ENCODE measurements at places on chromosomes 1 and 21.

GRCh38 chr1:45403718-45404117, 63.5 kb upstream of the MUTYH start:
- no peak for DNase-seq

DNA sequence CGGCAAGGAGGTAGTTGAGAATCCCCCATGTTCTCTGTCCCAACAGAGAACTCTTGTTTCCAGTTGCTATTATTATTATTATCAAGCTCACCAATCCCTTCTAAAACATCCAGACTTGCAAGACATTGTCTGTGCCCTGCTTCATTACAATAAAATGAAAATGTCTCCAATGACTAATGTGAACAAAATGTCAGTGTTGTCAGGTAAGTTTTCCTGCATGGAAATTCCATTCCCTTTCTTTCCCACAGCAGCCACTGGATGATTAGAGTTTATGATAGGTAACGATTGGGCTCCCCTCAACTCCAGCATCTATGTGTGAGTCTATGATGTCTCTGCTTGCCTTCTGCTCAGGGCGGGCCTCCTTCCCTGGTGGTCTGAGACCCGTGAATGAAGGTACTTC, 8.9 kb upstream of the DYRK1A start:
- no peak for DNase-seq

GRCh38 chr1:104765085-104765484, 1015.4 kb downstream of the AMY1C start:
- DNase-seq, result no peak

DNA sequence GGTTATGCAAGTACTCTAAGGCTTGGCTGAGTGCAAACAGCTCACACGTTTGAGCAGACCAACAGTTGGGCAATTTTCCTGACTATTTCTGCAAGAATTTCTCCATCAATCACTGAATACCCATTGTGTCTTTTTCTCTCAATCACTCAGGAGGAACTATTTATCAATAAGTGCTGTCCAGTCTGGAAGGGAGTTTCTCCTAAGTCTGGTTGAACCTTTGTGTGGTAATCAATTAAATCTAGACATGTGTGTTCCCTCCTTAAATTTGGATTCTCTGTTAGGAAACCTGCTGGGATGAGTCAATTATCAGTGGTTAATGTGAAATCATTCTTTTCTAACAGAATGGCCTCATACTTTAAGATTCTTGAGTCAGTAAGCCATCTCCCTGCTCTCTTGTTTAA, 6.8 kb upstream of the AADACL3 start:
- DNase-seq, result no peak

GRCh38 chr1:227049253-227049652, 109.2 kb downstream of the COQ8A start:
- DNase-seq, result no peak

- DNase-seq, result no peak
These were observed 21.8 kb downstream of the MFSD2A start for GRCh38 chr1:39976732-39977131.

Measured in neuronal stem cell (in vitro differentiated cells).